Activated B cell treated with CpG ODN at 0.5 μM for 24 hours (primary cell): ENCODE measurements at places on chromosomes 6 and 20. TPM values are rescaled to one million over a fixed set of nuclear protein-coding genes. Genes with fewer than 3 reads are reported as not detected.

Gene LST1
- 7.8 and 8.4 TPM in 2 replicates for total RNA-seq

Gene FAM209B
- total RNA-seq, result 1.4 and 1.5 TPM in 2 replicates

Gene PEX6
- total RNA-seq, result 11.8 and 13.2 TPM in 2 replicates

Gene LAMA2
- 0.07 and 0.27 TPM in 2 replicates for total RNA-seq

Gene DEFB124
- not detected in 2 replicates for total RNA-seq

Gene MICB
- 17.2 and 17.6 TPM in 2 replicates for total RNA-seq

Gene ID4
- not detected in 2 replicates for total RNA-seq

Gene C20orf144
- total RNA-seq, result 0.20 and 0.27 TPM in 2 replicates

Gene FOXQ1
- not detected in 2 replicates for total RNA-seq

Gene KHDC1L
- not detected in 2 replicates for total RNA-seq

Gene PPP1R14C
- 0.11 and 0.32 TPM in 2 replicates for total RNA-seq

Gene HLA-DRB1
- 621 and 630 TPM in 2 replicates for total RNA-seq

Gene HLA-DQA1
- total RNA-seq, result 628 and 664 TPM in 2 replicates

Gene PERP
- 0.18 and 0.20 TPM in 2 replicates for total RNA-seq

Gene FAM83C
- total RNA-seq, result not detected in 2 replicates

GRCh38 chr6:135170849-135171248 is 10.3 kb upstream of the MYB start:
- no peaks in the 10 kb centered on the region for H3K27me3 ChIP-seq
- H3K36me3 ChIP-seq, result no peaks in the 10 kb centered on the region
- H3K4me1 ChIP-seq, result peaks cover 5% of the 10 kb centered on the region
- H3K27ac ChIP-seq, result no peak overlapping the region

GRCh38 chr6:33909737-33910136 is 105.9 kb upstream of the MLN start:
- no peaks in the 10 kb centered on the region for H3K36me3 ChIP-seq
- peaks cover 6% of the 10 kb centered on the region for H3K27me3 ChIP-seq
- H3K27ac ChIP-seq, result no peak overlapping the region
- H3K4me1 ChIP-seq, result peaks cover 37% of the 10 kb centered on the region
- no peak overlapping the region for H3K4me3 ChIP-seq

- DNase-seq, result no peak
- peaks cover 49% of the 10 kb centered on the region for H3K4me1 ChIP-seq
- no peak overlapping the region for H3K4me3 ChIP-seq
- H3K27me3 ChIP-seq, result no peaks in the 10 kb centered on the region
Observed at GRCh38 chr6:21098744-21099143, 494.8 kb upstream of the SOX4 start.

DNA sequence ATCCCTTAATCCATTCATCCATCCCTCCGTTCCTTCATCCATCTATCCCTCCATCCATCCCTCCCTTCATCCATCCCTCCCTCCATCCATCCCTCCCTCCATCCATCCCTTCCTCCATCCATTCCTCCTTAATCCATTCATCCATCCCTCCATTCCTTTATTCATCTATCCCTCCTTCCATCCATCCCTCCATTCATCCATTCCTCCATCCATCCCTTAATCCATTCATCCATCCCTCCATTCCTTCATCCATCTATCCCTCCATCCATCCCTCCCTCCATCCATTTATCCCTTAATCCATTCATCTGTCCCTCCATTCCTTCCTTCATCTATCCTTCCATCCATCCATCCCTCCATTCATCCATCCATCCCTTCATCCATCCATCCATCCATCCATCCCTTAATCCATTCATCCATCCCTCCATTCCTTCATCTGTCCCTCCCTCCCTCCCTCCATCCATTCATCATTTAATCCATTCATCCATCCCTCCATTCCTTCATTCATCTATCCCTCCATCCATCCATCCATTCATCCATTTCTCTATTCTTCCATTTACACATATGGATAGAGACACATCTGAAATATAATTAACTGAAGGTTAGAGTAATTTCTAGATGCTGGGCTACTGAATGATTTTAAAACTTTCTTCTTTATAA is 100.9 kb downstream of the TSHZ2 start:
- H3K4me1 ChIP-seq, result peaks cover 13% of the 10 kb centered on the region
- DNase-seq, result no peak
- no peak overlapping the region for H3K4me3 ChIP-seq
- H3K27ac ChIP-seq, result no peak overlapping the region
- peaks cover 1% of the 10 kb centered on the region for H3K27me3 ChIP-seq

DNA sequence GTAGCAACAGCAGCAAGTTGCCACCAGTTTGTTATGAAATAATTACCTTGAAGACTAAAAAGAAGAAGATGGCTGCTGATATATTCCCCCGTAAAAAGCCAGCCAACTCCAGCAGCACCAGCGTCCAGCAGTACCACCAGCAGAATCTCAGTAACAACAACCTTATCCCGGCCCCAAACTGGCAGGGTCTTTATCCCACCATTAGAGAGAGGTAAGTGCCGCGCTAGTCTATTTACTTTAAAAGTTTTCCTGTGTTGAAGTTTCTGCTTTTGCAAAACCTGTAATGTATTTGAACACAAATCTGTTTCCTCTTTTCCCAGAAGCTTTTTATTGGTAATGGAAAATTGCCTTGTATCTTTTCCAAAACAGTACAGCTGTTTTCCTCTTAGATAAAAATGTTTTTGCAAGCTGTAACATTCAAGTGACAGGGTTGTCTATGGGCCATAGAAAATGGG is 725 bp downstream of the BTBD3 start:
- DNase-seq, result no peak
- no peak overlapping the region for H3K27ac ChIP-seq
- H3K4me1 ChIP-seq, result peaks cover 12% of the 10 kb centered on the region
- H3K36me3 ChIP-seq, result no peaks in the 10 kb centered on the region
- H3K4me3 ChIP-seq, result no peak overlapping the region
- no peaks in the 10 kb centered on the region for H3K27me3 ChIP-seq

GRCh38 chr6:104711371-104711770 is 148.3 kb downstream of the HACE1 start:
- no peak overlapping the region for H3K4me3 ChIP-seq
- no peaks in the 10 kb centered on the region for H3K27me3 ChIP-seq
- no peaks in the 10 kb centered on the region for H3K4me1 ChIP-seq

GRCh38 chr6:128597004-128597403 is 76.6 kb upstream of the PTPRK start:
- no peak overlapping the region for H3K4me3 ChIP-seq
- no peaks in the 10 kb centered on the region for H3K4me1 ChIP-seq
- H3K27ac ChIP-seq, result no peak overlapping the region
- H3K27me3 ChIP-seq, result no peaks in the 10 kb centered on the region
- DNase-seq, result no peak
- H3K36me3 ChIP-seq, result no peaks in the 10 kb centered on the region

DNA sequence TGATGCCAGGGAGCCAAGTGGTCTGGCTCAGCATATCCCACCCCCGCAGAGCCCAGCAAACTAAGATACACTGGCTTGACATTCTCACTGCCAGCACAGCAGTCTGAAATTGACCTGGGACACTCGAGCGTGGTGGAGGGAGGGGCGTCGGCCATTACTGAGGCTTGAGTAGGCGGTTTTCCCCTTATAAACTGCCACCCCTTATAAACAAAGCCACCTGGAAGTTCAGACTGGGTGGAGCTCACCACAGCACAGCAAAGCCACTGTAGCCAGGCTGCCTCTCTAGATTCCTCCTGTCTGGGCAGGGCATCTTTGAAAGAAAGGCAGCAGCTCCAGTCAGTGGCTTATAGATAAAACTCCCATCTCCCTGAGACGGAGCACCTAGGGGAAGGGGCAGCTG is 19.4 kb downstream of the TINAG start:
- no peaks in the 10 kb centered on the region for H3K4me1 ChIP-seq
- DNase-seq, result no peak
- no peaks in the 10 kb centered on the region for H3K36me3 ChIP-seq
- H3K27ac ChIP-seq, result no peak overlapping the region

DNA sequence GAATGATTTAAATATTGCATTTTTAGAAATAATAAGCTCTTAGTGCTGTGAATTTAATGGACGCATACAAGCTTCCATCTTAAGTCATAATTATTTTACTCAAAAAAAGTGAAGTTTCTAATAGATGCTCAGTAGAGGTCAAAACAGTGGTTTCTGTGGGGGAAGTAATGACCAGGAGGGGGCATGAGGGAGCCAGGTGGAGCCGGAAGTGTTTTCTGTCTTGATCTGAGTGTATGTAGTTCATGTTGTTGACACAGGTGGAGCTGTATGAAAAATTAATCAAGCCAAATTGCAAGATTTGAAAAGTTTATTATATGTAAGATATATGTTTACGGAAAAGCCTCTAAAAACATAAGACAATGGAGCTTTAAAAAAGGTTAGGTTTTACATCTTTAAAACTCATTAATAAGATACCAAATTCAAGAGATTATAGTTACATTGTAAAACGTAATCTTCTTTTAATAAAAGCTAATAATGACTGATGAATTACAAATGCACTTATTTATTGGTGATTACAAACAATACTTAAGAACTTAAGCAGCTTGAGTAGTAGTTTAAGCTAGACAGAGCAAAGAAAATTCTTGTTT is 68.0 kb downstream of the PLAGL1 start:
- no peak overlapping the region for H3K27ac ChIP-seq
- no peaks in the 10 kb centered on the region for H3K4me1 ChIP-seq
- no peaks in the 10 kb centered on the region for H3K36me3 ChIP-seq
- H3K4me3 ChIP-seq, result no peak overlapping the region

DNA sequence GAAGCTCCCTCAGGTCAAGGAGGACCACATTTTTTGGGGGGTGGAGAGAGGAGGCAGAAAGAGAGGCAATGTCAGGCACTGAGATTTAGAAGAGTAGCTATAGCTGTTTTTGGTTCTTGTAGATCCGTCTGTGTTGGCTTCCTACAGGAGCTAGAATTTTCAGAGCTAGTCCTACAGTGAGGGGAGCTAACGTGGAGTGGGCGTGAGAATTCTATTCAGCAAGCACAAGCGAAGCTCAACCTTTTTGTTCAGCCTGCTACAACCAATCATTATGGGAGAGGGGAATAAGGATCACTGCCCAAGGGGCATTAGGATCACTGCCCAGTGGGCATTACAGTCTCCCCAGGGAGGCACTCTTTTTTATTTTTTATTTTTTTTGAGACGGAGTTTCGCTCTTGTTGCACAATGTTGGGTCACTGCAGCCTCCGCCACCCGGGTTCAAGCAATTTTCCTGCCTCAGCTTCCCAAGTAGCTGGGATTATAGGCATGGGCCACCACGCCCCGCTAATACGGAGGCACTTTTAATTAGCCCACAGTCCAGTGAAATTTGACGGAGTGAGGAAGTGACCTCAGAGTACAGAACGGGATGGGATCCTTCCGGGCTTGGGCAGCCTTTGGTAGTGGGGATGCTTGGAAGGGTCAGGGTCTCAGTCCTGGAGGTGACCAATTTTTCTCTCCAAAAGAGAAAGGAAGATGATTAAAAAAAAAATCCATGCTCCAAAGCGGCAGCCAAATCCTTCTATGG is 1.1 kb upstream of the PANK2 start:
- no peak for DNase-seq
- peak overlapping the region; percentile 88 for H3K27ac ChIP-seq
- peak overlapping the region; percentile 94 for H3K4me3 ChIP-seq
- H3K4me1 ChIP-seq, result peaks cover 47% of the 10 kb centered on the region
- no peaks in the 10 kb centered on the region for H3K27me3 ChIP-seq
- H3K36me3 ChIP-seq, result peaks cover 30% of the 10 kb centered on the region

GRCh38 chr20:63009045-63009961 is 2.5 kb upstream of the BHLHE23 start:
- H3K27ac ChIP-seq, result no peak overlapping the region
- H3K27me3 ChIP-seq, result peaks cover 43% of the 10 kb centered on the region
- H3K36me3 ChIP-seq, result peaks cover 2% of the 10 kb centered on the region
- peak overlapping the region; percentile 46 for H3K4me3 ChIP-seq
- peak; percentile 86 for DNase-seq
- peaks cover 26% of the 10 kb centered on the region for H3K4me1 ChIP-seq
